Sigmoid colon (tissue), 7 donors: ENCODE measurements at places on chromosomes 3 and 15. TPM values are rescaled to one million over a fixed set of nuclear protein-coding genes. Genes with fewer than 3 reads are reported as not detected.

The SLC6A11 gene
- not detected for polyA plus RNA-seq

The MELTF gene
- 9.6 TPM for polyA plus RNA-seq

The CEP19 gene
- 1.2 TPM for polyA plus RNA-seq

The RARRES1 gene
- polyA plus RNA-seq = 10.2 TPM
